ENCODE measurements at places on chromosomes 1 and 21.

DNA sequence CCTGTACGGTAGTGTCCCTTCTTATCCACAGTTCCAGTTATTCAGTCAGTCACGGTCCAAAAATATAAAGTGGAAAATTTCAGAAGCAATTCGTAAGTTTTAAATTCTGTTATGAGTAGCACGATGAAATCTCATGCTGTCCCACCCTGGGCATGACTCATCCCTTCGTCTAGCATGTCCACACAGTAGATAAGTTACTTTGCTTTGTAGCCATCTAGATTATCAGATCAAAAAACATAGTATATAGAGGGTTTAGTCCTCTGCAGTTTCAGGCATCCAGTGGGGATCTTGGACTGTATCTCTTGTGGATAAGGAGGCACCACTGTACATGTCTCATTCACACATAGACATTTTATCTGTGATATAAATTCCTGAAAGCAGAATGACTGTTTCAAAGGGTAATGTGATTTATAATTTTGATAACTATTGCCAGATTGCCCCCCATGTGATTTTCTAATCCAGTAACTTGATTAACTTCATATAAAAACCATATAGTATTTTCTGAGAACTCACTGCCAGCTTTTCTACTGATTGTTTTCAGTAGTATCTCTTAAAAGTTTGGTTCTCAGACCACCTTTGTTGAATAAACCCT is 143.3 kb downstream of the DYRK1A start:
- H3K4me3 ChIP-seq = no peak overlapping the region
- DNase-seq = no peak
- H3K27me3 ChIP-seq = no peaks in the 10 kb centered on the region
- H3K27ac ChIP-seq = no peak overlapping the region
- peaks cover 65% of the 10 kb centered on the region for H3K36me3 ChIP-seq
- peaks cover 8% of the 10 kb centered on the region for H3K4me1 ChIP-seq

DNA sequence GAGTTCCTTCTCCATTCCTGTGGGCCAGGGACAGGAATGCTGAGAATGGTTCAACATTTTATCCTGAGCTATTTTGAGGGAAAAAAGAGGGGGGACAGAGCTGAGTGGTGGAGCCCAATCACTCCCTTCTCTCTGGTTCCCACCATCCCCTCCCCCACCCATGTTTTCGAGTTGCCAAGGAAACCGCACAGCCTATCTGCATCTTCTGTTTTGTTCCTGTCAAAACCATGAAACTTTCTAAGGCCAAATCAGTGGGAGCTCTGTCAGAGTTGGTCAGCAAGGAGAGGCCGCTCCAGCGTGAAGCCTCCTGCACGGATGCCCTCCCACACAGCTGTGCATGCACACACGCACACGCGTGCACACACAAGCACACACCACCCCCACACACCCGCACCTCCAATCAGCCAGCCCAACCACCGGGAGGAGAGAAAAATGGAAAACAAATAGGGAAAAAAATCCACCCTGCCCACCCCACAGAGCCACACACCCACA is 54.5 kb upstream of the ATP2B4 start:
- no peaks in the 10 kb centered on the region for H3K36me3 ChIP-seq
- H3K4me3 ChIP-seq = no peak overlapping the region
- no peak overlapping the region for H3K27ac ChIP-seq
- H3K27me3 ChIP-seq = peaks cover 1% of the 10 kb centered on the region

DNA sequence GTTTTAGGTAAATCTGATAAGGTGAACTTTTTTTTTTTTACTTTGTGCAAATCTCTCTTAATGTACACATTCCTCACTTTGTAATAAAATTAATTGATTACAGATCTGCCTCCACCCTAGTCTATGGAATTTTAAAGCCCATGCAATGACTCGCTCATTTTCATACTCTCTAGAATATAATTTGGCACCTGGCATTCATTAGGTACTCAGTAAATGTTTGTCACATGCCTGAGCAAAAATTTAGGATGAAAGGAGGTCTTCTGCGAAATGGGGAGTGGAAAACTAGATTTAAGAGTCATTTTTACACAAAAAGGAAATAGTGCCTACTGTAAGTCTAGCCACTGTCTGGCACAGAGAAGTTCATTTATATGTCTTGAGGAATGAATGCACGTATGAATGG is 350.1 kb downstream of the DPYD start:
- no peaks in the 10 kb centered on the region for H3K27me3 ChIP-seq
- H3K36me3 ChIP-seq = peaks cover 23% of the 10 kb centered on the region
- H3K4me3 ChIP-seq = no peak overlapping the region
- no peaks in the 10 kb centered on the region for H3K4me1 ChIP-seq
- DNase-seq = no peak
- no peak overlapping the region for H3K27ac ChIP-seq

DNA sequence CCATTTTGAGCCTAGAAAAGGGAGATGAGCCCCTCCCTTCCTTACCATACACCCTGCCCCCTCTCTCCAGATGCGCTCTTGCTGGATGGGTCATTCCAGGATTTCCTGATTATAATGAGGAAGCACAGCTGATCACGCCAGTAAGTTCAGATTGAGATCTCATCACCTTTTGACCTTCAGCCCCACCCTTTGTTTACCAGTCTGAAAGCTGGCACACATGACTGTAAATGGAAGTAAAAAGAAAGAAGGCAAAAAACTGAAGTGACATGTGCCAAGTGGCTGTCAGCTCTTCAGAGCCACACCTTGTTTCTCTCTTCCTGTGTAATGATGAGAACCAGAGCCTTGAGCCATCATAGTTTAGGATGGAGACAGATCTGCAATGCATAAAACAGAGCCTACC is 27.9 kb downstream of the S1PR1 start:
- H3K27me3 ChIP-seq = no peaks in the 10 kb centered on the region
- peak overlapping the region; percentile 93 for H3K27ac ChIP-seq
- peaks cover 10% of the 10 kb centered on the region for H3K36me3 ChIP-seq

- H3K4me3 ChIP-seq = no peak overlapping the region
- H3K27me3 ChIP-seq = no peaks in the 10 kb centered on the region
- H3K4me1 ChIP-seq = no peaks in the 10 kb centered on the region
- no peak for DNase-seq
Observed at GRCh38 chr1:243658594-243659105, 191.4 kb downstream of the AKT3 start.

DNA sequence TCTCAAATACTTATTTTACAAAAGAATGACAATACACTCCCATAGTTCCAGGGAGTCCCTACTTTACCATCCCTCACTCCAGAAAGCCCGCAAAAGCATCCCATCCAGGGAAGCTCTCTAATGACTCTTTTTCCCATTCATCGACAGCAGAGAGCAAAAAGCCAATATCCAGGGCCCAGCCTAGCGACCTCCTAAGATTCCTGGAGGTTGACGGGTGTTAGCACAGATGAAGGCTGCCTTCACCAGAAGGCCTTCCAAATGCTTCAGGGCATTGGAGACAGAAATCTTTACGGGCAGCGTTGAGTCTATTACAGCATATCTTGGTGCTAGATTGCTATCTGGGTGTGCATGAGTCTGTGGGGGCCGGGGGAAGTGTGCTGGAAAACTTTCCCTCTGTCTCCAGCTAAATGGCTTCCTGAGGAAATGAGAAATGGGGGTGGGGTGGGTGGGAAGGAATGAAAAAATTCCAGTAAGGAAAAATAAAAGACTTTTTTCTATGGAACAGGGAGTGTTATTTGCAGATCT is 136.6 kb downstream of the PROX1 start:
- peaks cover 3% of the 10 kb centered on the region for H3K4me1 ChIP-seq
- H3K4me3 ChIP-seq = no peak overlapping the region
- DNase-seq = no peak
- no peak overlapping the region for H3K27ac ChIP-seq
- H3K27me3 ChIP-seq = no peaks in the 10 kb centered on the region

DNA sequence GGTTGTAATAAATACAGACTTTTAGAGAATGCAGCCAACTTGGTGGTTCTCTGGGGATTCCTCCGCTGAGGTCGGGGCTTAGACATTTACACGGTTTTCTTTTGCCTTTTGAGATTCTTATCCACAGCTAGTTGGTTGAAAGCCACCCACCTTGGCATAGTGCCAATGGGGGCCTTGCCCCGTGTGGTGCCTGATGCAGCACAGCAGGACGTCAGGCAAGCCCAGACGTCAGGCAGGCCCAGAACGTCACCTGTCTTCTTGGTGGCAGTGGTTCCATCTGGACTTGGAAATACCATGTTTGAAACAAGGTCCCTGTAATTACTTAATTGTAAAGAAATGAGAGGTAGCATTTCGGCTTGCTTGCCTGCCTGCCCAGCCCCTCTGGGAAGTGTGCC is 78.5 kb downstream of the GALNT2 start:
- no peak overlapping the region for H3K4me3 ChIP-seq
- no peaks in the 10 kb centered on the region for H3K27me3 ChIP-seq
- no peak for DNase-seq

DNA sequence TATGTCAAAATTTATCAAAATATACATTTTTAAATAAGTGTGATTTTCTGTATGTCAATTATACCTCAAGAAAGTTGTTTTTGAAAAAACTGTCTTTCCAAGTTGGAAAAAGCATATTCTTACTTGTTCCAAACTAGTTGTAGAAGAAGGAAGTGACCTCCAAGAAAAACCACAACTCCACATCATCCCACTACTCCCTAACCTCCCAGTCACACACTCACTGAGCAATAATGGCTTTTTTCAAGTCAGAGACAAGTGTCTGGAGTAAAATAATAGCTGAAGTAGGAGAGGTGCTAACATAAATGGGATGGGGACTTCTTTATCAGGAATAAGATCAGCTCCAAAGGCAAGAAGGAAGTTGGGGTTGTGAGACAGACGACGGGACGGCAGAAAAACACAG is 13.4 kb downstream of the EPRS1 start:
- no peaks in the 10 kb centered on the region for H3K27me3 ChIP-seq
- no peak for DNase-seq
- peaks cover 46% of the 10 kb centered on the region for H3K36me3 ChIP-seq
- no peak overlapping the region for H3K4me3 ChIP-seq
- H3K27ac ChIP-seq = no peak overlapping the region

- H3K36me3 ChIP-seq = no peaks in the 10 kb centered on the region
- H3K4me3 ChIP-seq = no peak overlapping the region
- no peaks in the 10 kb centered on the region for H3K4me1 ChIP-seq
- H3K27me3 ChIP-seq = peaks cover 3% of the 10 kb centered on the region
- no peak for DNase-seq
- H3K27ac ChIP-seq = no peak overlapping the region
Observed at GRCh38 chr1:6105218-6105679, 59.6 kb downstream of the KCNAB2 start.

DNA sequence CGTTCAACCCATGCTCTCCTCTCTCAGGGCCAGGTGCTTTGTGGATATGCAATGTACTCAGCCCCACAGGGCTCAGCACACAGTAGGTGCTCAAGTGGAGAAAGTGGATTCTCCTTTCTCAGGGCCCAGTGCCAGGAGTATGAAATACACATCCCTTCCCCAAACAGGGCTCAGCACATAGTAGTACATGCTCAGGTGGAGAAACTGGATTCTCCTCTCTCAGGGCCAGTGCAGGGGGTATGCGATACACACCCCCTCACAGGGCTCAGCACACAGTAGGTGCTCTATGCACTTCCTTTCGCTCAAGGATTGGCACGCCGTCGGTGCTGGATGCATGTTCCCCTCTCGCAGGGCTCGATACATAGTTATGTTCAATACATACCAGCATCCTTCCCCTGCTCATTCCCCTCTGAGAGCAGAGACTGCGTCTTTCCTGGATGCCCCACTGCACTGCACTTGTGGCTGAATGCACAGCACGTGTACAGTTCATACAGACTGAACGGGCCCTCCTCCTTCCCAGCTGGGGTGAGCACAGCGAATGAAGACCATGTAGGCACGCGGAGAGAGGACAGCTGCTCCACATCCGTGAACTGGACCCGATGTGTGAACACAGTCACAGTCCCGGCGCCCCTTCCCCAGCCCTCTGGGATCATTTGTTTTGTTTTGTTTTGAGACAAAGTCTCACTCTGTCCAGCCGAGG is 16.6 kb upstream of the DISP3 start:
- H3K27me3 ChIP-seq = no peaks in the 10 kb centered on the region
- H3K36me3 ChIP-seq = no peaks in the 10 kb centered on the region
- no peak for DNase-seq
- H3K4me1 ChIP-seq = peaks cover 3% of the 10 kb centered on the region

GRCh38 chr1:109398343-109399225 is 866 bp upstream of the SORT1 start:
- peaks cover 8% of the 10 kb centered on the region for H3K4me1 ChIP-seq
- H3K27me3 ChIP-seq = peaks cover 36% of the 10 kb centered on the region
- peaks cover 5% of the 10 kb centered on the region for H3K36me3 ChIP-seq
- no peak overlapping the region for H3K27ac ChIP-seq

DNA sequence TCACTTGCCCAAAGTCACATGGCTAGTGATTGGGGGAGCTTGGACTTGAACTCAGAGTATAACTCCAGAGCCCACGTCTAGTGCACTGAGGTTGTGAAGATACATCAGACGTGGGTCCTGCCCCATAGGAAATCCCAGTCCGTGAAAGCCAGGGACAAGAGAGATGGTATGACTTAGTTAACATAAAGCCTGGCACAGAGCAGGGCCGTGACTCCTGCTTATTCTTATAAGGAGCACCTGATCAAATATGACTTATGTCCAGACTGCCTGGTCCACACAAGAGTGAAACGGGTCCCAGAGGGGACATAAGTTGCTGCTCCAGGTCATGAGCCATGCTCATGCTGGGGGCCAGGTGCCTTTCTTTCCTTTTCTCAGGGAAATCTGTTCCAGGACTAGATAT is 166.3 kb upstream of the USP24 start:
- peaks cover 7% of the 10 kb centered on the region for H3K4me1 ChIP-seq
- no peaks in the 10 kb centered on the region for H3K27me3 ChIP-seq
- H3K36me3 ChIP-seq = no peaks in the 10 kb centered on the region
- no peak overlapping the region for H3K4me3 ChIP-seq
- no peak for DNase-seq
- no peak overlapping the region for H3K27ac ChIP-seq

DNA sequence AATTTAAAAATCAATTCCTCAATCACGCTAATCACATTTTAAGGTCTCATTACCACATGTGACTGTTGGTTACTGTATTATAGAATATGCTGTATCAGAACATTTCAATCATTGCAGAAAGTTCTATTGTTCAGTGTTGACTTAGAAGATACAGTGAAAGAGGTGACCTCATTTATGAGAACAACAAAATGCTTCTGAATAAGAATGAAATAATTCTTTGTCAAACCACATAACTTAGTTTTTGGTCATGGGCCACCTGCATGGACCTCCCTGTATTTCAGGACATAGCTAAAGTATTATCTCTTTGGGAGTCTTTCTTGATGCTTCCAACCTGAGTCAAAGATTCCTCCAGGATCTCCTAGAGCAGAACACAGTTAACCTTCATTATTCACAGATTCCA is 22.3 kb downstream of the MFSD2A start:
- peaks cover 5% of the 10 kb centered on the region for H3K4me1 ChIP-seq
- H3K27me3 ChIP-seq = no peaks in the 10 kb centered on the region
- no peaks in the 10 kb centered on the region for H3K36me3 ChIP-seq
- DNase-seq = no peak
- H3K4me3 ChIP-seq = no peak overlapping the region

GRCh38 chr1:56285554-56286402 is 293.6 kb downstream of the PLPP3 start:
- H3K27me3 ChIP-seq = no peaks in the 10 kb centered on the region
- no peaks in the 10 kb centered on the region for H3K36me3 ChIP-seq
- DNase-seq = no peak
- no peak overlapping the region for H3K27ac ChIP-seq

- H3K4me3 ChIP-seq = peak overlapping the region; percentile 93
- no peak for DNase-seq
- H3K27ac ChIP-seq = peak overlapping the region; percentile 94
Observed at GRCh38 chr1:26827663-26828062, 1.2 kb downstream of the ZDHHC18 start.

All from activated CD4-positive, alpha-beta T cell treated with anti-CD3 and anti-CD28 coated beads, Interleukin-2, amount 10 ng/mL, durations not matched to agents 7 days and 5 days (primary cell).